ENCODE measurements at places on chromosomes 13 and 19.

GRCh38 chr19:18196511-18196845 is 3.5 kb downstream of the MPV17L2 start:
- DNase-seq = no peak

GRCh38 chr13:51849145-51850101 is 4.4 kb upstream of the TMEM272 start:
- no peak for DNase-seq

GRCh38 chr19:31312677-31313244 is 36.5 kb downstream of the TSHZ3 start:
- no peak for DNase-seq

- DNase-seq = no peak
These were observed 162.9 kb downstream of the NHLRC3 start for GRCh38 chr13:39201180-39201579.

GRCh38 chr19:15291089-15291488 is 41.2 kb downstream of the BRD4 start:
- DNase-seq = no peak

Measured in NCI-H1105 (cell line).